EH (cell line): ENCODE measurements at places on chromosomes 4 and X.
A peak's percentile ranks its signal among the peaks of the same experiment; 100 is the strongest.

DNA sequence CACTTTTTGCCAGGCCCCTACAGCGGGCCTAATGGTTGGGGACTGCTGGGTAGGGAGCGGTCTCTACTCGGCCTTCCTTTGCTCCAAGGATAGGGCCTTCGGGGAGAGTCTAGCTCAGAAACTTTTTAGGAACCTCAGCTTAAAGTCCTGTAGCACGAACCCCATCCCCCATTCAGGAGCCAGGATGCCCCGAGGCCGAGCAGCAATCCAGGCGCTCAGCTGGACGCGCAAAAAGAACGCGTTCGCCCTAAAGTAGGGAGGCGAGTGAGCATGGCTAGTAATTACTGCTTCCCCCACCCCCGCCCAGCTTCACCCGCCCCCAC lies 9.7 kb downstream of the POU4F2 start:
- no peak for DNase-seq

DNA sequence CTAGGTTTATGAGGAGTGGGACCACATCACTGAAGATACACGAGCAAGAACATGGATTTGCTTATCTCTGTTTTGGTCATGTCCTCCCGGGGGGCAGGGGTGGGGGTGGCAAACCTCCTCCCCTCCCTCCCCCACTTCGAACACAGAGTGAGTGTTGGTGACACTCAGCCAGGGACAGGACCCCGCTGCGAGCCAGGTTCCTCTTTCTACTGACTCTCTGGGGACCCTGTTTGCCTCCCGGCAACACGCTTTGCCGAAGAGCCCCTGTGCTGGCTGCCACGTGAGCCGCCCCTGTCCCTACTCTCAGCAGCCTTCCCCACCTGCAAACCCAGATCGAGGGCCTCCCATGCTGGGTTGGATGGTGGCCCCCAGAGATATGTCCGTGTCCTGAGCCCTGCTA lies 34.7 kb downstream of the P2RY8 start:
- DNase-seq: no peak

- DNase-seq: no peak
These were observed 11.2 kb downstream of the APELA start for GRCh38 chr4:164888096-164888715.

GRCh38 chr4:128913228-128913627 lies 103.7 kb downstream of the JADE1 start:
- DNase-seq: no peak

DNA sequence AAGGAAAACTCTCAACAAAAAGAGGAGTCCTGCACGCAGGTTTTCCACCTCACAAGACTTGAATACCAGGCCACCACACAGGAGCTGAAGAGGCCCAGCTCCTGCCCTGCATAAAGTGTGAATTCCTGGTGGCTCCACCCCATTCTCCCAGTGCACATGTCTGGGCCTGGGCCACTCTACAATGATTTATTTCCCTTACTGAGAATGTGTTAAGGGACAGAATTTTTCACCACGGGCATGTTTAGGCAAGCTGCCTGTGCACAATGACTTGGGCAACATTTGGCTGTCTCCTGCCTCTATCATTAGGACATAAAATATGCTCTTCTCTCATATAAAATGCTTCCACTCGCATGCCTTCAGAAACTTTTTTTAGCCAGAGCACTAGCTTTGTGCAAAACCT lies 197.1 kb downstream of the SLC7A11 start:
- DNase-seq: peak; percentile 45

GRCh38 chrX:134654398-134655012 lies 3.8 kb downstream of the PLAC1 start:
- DNase-seq: no peak

- DNase-seq: no peak
These were observed 524.7 kb downstream of the IL15 start for GRCh38 chr4:142161086-142161485.

DNA sequence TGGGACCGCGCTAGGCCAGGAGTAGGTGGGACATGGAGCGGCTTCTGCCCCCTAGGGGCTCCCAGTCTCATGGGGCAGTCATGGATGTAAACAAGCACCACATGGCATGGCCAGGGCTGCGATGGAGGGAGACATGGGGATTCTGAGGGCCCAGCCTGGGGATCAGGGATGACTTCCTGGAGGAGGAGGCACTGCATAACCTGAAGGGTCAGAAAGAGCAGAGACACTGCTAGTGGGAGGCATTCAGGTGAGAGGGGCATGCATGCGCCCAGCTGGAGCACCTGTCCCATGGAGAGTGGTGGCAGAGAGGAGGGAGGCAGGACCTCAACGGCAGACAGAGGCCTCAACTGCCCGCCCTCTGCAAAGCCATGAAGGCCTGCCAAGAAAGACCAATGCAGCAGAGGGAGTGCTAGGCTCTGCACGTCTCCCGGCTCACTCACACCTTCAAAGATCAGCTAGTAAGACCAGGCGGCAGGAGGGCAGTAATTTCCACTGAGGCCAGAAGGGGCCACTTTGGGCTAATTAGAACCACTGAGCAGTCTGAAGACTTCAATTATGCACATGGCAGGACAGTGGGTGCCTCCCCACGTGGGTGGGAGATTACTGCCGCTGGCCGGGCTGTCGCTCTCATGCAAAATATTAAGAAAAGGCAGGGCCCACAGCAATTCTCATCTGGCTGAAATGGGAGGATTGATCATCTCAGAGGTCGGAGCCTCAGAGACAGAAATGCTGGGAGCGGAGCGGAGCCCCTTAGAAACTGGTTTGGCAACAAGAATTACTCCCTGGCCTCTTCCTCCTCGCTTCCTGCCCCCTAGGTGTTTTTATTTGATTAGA lies 69.6 kb downstream of the PPP2R2C start:
- DNase-seq: no peak

DNA sequence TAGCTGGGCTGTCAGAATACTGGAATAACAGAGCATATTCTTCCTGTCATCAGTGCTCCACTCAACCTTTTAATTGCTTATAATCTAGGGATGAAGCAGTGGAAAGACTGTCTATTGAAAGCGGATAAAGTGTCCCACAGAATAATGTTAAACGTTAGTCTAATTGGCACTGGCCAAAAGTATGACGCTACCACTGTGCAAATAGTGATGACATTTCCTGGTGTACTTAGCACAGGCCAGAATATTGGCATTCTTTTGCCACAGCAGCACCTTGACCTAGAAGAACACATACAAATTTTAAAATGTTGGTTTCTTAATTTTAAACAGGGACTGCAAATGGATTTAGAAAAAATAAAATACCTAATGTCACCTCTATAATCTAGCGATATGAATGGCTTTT lies 635.2 kb upstream of the SPANXN1 start:
- no peak for DNase-seq

DNA sequence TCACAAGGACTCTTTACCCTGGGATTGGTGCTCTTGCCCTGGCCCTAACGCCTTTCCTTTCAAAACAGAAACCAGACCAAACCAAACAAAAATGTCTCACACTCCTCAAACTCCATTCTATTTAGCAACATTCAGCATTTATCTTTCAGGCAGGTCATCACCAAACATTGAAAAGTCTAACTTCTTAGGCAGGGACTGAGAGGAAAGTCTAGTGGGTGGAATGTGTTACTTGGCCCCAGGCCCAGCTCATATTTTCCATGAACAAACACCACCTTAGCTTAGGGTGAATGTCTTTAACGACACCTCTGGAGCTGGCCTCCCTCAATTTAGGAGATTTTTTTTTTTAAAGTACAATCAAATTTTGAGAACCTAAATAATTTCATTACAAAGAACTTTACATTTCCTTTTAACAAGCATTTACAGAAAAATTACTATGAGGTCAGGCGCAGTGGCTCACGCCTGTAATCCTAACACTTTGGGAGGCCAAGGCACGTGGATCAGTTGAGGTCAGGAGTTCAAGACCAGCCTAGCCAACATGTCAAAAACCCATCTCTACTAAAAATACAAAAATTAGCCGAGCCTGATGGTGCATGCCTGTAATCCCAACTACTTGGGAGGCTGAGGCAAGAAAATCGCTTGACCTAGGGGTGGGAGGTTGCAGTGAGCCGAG lies 10.2 kb upstream of the N4BP2 start:
- peak; percentile 60 for DNase-seq
